ENCODE measurements at places on chromosomes 11 and 22.

DNA sequence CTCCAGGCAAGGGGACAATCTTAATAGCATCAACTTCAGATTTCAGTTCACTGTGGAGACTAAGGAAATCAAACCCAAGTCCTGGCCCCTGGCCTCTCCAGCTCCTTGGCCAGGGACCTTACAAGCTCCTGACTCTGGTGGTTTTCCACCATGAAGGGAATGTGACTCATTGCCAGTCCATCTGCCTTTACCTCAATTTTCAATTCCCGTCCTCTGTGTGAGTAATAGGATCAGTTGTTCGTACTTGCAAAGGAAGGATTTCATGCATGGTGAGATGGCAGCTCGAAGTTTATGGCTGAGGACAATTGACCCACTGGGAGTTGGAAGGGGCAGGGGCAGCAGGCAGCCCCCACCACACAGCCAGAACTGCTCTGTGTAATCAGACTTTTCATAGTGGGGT lies 42.5 kb downstream of the INSC start:
- peak; percentile 89 for DNase-seq

DNA sequence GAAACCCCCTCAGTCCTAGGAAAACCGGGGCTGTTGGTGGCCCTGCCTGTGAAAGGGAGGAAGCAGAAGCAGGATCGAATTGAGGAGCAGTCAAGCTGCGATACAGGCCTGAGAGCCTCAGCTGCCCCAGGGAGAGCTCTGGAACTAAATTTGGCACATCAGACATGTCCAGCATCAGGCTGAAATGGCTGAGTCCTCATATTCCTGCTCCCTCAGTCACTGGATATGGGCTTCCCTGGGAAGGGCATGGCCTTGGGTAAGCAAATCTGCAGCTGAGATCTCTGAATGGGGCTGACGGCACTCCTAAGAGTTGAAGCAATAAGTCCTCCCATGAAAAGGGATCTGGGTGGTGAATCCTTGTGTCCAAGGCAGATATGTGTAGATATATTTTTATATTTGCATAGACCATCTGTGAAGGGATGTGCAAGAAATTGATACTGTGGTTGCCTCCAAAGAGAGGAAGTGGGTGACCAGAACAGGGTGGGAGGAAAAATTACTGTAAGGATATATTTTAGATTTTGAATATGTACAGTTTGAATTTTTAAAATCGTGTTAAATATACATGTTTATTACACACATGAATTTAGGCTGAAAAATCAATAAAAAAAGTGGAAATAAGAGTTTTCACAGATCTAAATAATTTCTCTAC lies 45.5 kb downstream of the APIP start:
- DNase-seq, result no peak

- DNase-seq, result peak; percentile 23
Measured at GRCh38 chr11:65744026-65744698, 23.6 kb upstream of the RNASEH2C start.

DNA sequence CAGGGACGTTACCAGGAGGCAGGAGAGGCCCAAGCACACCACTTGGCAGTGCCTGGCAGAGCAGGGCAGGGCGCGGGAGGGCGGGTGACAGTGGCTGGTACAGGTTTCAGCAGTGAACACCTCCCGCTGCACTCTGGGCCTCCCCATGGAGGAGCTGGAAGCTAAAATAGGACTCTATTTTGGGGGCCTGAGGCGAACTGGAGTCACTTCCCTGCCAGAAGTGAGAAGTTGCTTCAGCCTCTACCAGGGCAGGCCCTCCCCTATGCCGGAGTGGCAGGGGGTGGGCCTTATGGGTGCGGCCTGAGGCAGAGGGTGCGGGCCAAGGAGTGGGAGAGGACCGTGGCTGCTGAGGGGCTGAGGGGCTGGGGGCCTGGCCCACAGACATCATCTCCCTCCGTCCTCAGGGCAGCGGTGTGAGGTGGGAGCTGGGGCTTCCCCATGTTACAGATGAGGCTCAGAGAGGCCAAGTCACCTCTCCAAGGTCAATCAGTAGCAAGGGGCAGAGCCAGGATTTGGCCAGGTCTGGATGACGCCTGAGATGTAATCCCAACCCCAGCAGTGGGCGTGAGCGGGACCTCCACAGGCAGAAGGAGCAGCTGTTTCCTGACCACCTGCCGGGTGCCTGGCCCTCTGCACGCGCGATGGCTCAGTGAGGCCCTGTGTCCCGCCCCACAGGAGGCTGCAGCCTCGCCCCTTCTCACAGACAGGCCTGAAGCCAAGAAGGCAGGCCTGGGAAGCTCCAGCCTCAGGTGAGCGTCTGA lies 39.3 kb downstream of the KCNJ4 start:
- no peak for DNase-seq

GRCh38 chr11:1052133-1053011 lies 15.9 kb upstream of the MUC6 start:
- DNase-seq, result no peak

- DNase-seq, result no peak
Measured at GRCh38 chr22:45881524-45881875, 95.5 kb downstream of the WNT7B start.

DNA sequence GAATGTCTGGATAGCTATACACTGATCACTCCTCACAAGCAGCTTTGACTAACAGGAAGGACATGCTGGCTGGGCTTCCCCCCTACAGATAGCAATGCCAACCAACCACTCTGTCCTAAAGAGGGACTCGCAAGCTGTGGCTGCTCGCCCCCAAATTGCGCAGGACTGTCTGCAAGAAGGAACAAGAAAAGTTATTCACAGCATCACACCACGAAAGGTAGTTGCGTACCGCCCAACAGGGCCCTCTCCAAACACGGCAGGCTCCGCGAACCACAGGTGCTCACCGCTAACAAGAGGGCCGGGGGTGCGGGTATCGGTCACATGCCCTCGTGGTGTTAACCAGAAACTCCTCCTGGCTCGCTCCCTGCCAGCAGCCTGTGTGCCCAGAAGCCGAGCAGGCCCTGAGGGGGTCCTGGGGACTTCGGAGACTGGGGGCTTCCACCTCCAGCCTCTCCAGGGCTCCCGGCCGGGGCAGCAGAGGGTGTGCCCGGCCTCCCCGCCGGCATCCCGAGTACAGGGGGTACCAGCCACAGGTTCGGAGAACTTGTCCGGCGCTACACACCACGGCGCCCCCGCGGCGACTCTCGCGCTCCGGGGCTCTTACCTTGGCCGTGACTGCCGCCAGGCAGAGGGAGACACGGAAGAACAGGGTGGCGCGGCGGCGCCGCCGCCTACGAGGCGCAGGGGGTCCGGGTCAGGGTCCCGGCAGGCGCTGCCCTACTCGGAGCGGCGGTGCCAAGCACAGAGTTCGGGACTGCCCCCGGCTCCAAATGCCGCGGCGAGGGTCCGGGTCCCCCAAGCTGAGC lies 682 bp downstream of the LARGE1 start:
- peak; percentile 21 for DNase-seq

DNA sequence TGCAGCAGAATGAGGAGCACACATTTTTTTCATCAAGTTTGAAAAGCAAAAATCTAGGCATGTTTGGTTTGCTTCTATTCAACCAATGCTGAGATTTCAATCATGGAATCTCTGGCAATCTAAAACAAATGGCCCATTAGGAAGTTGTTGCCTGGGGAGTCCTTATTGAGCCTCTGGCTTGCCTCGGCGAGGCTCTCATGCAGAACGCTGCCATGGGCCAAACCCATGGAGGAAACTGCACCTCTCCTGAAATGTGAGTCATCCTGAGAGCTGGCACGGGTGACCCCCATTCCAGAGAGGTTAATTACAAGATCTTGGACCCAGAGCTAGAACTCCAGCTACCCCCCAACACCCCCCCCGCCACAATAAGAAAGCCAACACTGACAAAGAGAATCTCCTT lies 80.7 kb downstream of the MN1 start:
- peak; percentile 23 for DNase-seq

- peak; percentile 69 for DNase-seq
Measured at GRCh38 chr11:122628810-122629555, 26.5 kb upstream of the UBASH3B start.

GRCh38 chr11:131859538-131860210 lies 489.3 kb downstream of the NTM start:
- peak; percentile 67 for DNase-seq

DNA sequence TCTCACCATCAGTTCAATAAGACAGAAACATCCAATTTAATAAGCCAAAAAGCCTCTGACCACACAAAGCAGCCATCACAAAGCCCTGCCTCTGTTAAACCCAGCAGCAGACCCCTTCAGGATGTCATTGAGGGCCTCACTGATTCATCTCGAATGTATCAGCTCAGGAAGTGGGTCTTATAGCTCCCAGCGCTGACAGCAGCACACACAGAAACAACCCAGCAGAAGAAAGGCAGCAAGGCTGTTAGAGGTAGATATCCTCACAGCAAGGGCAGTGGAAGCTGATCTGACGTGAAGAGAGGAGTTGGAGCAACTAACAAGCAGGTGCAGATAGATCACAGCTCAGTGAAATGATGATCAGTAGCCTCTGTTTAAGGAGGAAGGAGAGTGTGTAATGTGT lies 86.2 kb upstream of the NCAM1 start:
- no peak for DNase-seq

- no peak for DNase-seq
Measured at GRCh38 chr11:122670131-122670530, 14.6 kb downstream of the UBASH3B start.

DNA sequence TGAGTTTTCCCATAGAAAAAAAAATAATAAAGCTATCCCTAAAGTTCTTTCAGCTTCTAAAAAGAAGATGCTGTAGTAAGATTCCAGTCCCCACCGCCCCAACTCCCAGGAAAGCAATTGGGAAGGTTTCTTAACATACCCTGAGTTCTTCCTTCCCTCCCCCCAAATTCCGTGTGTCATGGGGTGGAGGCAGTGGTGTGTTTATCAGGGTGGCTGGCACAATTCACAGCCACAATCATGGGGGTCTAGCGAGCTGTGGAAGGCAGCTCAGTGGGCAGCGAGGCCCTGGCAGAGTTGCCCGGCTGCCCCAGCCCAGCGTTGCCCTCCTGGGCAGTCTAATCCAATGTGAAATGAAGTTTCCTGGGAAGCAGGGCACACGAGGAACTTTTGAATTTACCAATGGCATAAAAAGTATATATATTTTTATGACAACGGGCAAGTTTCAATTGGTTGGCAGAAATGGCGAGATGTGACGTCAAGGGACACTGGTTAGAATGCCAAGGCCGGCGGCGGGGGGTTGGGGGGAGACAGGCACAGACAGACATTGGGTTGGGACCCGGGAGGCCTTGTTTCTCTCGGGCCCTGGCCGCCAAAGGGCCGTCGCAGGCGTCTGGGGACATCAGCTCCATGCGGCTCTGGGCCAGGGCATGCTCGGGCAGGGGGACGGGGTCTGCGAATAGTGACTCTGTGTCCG lies 80.7 kb upstream of the PPARA start:
- peak; percentile 97 for DNase-seq

- DNase-seq, result no peak
Measured at GRCh38 chr22:39114112-39114511, 17.1 kb downstream of the APOBEC3H start.

DNA sequence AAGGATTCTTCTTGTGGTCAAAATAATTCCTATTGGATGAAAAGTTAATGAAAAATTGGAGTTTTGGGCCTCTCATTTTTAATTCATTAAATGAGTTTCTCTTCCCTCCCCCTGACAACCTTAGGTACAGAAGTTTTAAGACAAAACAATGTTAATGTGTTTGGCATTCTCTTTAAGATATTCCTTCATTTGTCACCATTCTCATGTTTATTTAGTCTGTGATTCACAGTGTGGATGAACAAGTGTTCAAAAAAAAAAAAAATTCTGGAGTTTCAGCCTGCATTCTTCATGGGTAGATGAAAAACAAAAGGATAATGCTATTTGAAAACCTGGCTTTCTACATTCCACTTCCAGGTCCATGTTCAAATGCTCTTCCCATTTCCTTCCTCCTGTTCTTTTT lies 172.6 kb upstream of the LUZP2 start:
- DNase-seq, result peak; percentile 0

GRCh38 chr22:29044657-29045176 lies 16.9 kb downstream of the C22orf31 start:
- DNase-seq, result peak; percentile 63

GRCh38 chr22:44211946-44212930 lies 31.5 kb downstream of the PARVG start:
- DNase-seq, result peak; percentile 31

GRCh38 chr22:20867179-20868024 lies 8.6 kb downstream of the SNAP29 start:
- peak; percentile 63 for DNase-seq

DNA sequence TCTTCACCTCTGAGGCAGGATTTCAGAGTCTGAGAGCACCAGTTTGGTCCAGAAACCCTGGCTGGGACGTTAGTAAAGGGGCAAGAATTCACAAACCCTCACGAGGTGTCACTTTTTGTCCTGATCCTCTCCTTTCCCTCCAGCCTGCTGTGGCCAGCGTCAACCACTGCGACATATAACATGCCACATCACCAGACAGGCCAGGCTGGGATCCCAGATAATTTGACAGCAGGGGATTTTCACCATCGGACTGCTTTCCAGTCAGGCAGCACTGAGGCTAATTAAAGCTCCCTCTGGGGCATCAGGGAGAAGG lies 36.8 kb upstream of the RBFOX2 start:
- no peak for DNase-seq

GRCh38 chr11:104104664-104105063 lies 59.3 kb downstream of the PDGFD start:
- DNase-seq, result no peak

DNA sequence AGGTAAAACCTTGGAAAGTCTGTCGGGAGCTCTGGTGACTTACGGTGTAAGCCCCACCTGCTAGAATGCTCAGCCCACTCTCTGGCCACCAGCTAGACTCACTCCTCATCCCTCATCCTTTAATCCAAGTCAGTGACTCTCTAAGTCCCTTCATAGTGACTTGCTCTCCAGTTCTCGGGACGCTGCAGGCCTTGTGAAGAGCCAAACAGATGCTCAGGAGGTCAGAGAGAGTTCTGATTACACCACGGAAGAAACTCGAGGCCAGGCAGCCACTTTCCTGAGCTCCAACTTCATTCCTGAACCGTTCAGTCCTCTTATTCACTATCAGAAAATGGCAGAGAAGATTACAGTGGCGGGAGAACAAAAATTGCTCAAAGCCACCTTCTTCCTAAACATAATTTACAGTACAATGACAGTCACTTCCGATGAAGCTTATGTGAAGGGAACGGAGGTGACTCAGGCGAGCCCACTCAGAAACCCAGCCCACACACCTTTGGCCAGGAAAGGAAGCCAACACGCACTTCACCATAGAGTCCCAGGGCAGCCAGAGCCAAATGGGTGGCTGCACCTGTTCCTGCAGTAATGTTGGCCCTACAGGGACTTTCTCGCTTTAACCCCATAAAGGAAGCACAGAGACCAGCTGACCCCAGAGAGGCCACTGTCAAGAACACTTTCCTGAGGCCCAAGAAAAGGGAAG lies 100.4 kb downstream of the GALNT18 start:
- DNase-seq, result no peak

DNA sequence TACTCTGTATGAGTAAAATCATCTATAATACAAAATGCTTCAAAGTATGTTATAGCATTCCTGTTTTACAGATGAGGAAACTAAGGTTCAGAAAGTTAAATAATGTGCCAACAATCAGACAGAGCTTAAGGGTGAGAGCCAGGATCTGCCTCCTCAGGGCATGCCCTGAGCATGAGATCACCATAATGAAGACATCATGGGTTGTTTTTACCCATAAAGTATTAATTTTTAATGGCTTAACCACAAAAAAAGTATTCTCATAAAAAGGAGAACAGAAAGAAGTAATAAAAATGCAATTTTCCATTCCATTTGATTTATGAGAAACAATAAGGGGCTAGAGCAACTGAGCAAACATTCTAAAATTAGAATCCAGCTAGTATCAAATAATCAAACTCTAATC lies 534.3 kb upstream of the ARHGAP42 start:
- DNase-seq, result no peak

GRCh38 chr11:67668192-67668551 lies 6.3 kb downstream of the ALDH3B2 start:
- DNase-seq, result no peak

Data from foreskin fibroblast (primary cell).